Muscle of back (tissue), 13 donors: ENCODE measurements at places on chromosomes 2 and 18. TPM values are rescaled to one million over a fixed set of nuclear protein-coding genes. Genes with fewer than 3 reads are reported as not detected.

CDK5R2 gene
- not detected for polyA plus RNA-seq

REG1B gene
- not detected for polyA plus RNA-seq

VSNL1 gene
- 6.3 TPM for polyA plus RNA-seq

DNPEP gene
- polyA plus RNA-seq: 38.9 TPM

FOXD4L1 gene
- polyA plus RNA-seq: 1.6 TPM

MAP2 gene
- polyA plus RNA-seq: 8.8 TPM

GRCh38 chr18:47552783-47553182, 301.3 kb upstream of the SKOR2 start:
- no peak for DNase-seq

- no peak for DNase-seq
Measured at GRCh38 chr2:106882673-106883072, 3.3 kb downstream of the ST6GAL2 start.

- no peak for DNase-seq
Measured at GRCh38 chr18:3581890-3582289, 131.9 kb downstream of the TGIF1 start.

- DNase-seq: no peak
Measured at GRCh38 chr2:142531377-142531776, 346.1 kb upstream of the KYNU start.

GRCh38 chr2:53104263-53104662, 663.3 kb upstream of the CHAC2 start:
- DNase-seq: no peak

GRCh38 chr18:46324087-46324955, 220.1 kb downstream of the HAUS1 start:
- no peak for DNase-seq

DNA sequence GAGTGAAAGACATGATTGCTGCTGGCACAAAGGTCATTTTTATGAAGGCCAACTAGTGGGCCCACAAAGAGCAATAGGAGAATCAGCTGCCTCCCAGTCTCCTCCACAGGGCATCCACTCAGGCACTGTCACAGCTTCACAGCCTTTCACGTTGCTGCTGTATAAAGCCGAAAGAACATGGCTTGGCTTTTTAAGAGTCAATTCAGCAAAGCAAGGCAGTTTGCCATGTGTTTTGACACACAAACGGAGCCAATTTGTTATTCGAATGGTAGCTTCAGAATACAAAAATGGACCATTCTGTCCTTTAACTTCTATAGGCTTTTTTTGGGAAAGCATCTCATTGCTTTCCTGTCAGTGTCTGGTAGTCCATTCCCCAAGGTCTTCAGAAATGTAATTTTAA, 283.4 kb upstream of the PARD3B start:
- DNase-seq: no peak

- no peak for DNase-seq
Measured at GRCh38 chr2:177525351-177525924, 132.9 kb downstream of the AGPS start.

DNA sequence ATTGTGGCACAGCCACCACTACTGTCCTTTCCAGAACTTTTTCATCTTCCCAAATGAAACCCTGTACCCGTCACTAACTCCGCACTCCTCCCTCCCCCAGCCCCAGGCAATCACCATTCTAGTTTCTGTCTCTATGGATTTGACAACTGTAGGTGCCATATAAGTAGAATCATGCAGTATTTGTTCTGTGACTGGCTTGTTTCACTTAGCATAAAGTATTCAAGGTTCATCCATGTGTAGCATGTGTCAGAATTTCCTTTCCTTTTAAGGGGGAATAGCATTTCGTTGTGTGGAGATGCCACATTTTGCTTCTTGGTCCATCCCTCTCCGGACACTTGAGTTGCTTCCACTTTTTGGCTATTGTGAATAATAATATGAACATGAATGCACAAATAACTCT, 842 bp upstream of the CKAP2L start:
- DNase-seq: no peak

DNA sequence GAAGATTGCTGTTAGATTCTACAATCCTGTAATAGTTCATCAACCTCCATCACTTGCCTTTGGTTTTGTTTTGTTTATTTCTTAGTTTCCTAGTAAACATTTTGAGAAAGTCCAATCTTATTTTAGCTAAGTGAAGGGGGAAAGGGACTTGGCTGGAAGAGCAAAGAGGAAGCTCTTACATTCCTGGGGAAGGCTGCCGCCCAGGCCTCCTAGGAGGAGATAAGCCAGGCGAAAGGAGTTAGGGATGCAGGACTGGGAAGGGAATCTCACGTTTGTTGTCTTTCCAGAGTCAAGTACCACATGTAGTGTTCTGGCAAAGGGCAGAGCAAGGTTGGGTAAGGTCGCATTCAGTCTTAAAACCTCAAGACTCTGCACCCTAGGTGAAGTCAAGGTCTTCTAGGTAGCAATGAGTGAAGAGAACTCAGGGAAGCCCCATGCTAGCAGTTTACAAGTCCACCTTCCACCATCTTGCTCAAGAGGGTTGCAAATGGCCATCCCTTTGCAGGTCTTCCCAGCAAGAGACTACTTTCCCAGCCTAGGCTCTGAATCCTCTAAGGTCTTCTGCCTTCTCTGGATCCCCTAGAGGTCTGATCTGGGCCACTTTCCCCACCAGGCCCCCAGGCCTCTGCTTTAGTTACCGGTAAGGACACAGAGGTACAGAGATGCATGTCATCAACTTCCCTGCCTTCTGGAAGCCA, 320.7 kb downstream of the CYP26B1 start:
- DNase-seq: no peak

- DNase-seq: no peak
Measured at GRCh38 chr2:64640153-64641044, 13.3 kb downstream of the SERTAD2 start.

- DNase-seq: no peak
Measured at GRCh38 chr2:133489146-133489545, 79.1 kb downstream of the NCKAP5 start.

- no peak for DNase-seq
Measured at GRCh38 chr18:37320317-37320716, 245.3 kb downstream of the CELF4 start.

- DNase-seq: no peak
Measured at GRCh38 chr2:74005786-74006185, 21.1 kb downstream of the TET3 start.

DNA sequence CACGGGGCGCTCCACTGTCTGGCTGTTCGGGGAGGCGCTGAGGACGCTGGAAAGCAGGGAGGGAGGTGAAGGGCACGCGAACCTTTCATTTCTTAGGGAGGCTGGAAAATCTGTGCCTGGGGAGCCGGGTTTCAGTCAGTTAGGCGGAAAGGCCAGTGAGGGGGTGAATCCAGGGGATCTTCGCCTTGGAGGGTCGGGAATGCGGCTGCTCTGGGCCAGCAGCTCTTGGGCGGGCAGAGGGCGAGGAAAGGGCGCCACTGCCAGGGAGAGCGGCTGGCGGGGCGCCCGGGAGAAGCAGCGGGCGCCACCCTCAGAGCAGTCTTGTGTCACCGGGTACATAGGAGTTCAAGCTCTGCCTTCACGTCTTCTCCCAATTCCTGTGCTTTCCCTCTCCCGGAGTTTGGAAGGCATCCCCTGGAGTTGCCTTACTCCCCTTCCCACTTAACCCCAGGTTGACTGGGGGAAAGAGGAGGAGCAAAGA, 1.4 kb downstream of the CCDC85A start:
- DNase-seq: peak; percentile 25

DNA sequence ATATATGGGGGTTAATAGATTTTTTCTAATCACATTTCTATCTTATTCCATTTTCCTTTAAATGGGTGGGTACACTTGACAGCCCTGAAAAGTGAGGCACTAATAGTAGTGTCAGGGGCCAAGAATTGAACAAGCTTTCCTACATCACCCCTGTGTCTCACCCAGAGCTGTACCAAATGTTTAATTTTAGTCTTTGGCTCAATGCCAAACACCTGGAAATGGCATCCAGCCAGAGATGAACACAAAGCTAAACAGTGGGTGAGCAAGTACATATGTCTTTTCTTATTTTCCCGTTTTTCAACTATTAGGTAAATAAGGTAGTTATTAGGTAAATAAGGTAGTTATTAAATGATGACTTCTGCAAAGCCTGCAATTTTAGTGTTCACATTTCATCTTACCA, 276.3 kb upstream of the ERBB4 start:
- DNase-seq: no peak

- DNase-seq: no peak
Measured at GRCh38 chr18:61569176-61569892, 236.1 kb downstream of the CDH20 start.

DNA sequence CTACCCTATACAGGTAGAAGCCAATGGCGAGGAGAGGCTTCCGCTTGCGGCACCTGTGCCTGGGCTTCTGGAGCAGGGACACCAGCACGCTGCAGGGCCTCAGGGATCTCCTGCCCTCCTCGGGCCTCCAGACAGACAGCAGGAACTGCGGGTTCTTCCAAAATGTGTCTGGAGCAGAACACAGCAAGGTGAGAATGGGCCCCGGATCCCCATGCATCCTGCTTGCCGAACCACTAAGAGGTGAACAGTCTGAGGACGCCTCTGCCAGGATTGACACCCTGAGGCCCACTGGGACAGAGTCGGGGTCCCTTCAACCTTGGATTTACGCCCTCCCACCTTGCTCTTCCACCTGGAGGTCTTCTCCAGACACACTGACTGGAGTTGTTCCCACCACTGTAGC, 25.4 kb downstream of the CAPN14 start:
- no peak for DNase-seq
